ENCODE measurements at places on chromosomes 5 and 9.

DNA sequence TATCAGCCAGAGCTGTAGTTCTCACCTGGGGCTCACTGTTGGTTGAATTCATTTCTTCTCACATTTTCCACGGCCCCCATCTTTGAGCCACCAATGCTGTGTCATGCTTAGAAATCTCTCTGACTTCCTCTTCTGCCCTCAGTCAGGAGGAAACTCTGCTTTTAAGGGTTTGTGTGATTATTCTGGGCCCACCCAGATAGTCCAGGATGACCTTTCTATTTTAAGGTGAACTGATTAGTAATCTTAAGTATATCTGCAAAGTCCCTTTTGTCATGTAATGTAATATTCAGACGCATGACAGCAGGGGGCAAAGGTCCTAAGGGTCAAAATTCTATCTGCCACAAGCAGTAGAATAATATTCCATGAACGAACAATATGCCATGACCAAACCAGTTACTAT lies 88.4 kb downstream of the AK8 start:
- no peak for DNase-seq

DNA sequence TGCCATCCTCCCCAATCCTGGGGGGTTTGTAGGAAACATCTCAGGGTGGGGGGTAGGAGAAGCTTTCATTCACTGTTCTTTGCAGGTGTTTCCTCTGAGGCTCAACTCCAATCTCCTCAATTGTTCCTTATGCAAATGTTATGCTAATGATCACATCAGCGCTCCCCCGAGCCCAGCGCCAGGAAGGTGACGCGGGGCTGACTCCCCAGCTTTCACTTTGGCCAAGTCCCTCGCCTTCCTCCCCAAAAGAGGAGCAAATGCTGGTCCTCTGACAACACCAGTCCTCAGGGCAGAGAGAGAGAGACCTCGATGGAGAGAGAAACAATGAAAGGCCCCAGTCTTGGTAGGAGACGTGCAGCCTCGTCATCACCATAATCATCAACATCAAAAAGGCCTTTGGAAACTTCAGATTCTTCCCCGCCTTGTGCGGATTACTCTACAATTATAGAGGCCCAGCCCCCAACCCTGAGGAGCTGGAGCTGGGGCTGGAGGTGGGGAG lies 39.1 kb downstream of the PCDH1 start:
- no peak for DNase-seq

- no peak for DNase-seq
These were observed 53.0 kb downstream of the NIM1K start for GRCh38 chr5:43244823-43245565.

DNA sequence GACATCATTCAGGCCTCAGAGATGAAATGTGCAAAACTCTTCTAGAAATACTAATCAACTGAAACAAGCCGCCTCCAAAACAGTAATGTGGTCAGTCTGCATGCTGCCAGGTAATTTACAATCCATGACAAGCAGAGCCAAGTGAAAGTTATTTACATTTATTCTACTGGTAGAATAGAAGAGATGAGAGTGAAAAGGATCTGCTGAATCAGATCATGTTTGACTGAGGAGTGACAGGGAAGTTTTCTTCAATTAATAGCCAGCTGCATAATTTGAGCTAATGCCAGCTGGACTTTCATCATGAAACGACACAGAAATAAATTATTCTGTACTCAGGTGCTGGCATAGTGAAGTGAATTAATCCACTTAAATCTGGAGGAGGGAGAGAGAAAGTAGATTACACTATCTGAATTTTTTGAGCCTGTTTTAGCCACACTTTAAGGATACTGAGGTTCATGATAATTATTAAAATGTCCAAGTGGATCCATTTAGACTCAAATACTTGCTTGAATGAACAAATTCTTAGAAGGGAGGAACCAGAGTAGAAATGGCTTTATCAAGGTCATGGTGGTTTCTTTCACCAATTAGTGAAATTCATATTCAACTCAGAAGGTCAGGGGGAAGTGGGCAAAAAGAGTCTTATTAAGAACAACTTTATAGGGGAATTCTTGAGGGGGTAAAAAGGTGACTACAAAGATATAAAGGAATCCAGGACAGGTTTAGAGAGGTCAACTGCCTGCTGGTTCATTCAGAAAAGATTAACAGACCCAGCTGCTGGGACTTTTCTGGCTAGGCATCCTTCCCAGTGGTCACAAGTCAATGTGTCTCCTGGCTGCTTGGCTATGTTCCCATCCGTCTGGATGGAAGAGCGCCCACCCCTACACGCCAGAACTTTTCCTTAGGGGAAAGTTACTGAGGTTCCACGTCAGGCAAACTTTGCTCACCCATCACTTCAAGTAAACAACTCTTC lies 350.4 kb downstream of the PDE4D start:
- DNase-seq: peak; percentile 71

GRCh38 chr5:96997265-96997859 lies 61.5 kb downstream of the LNPEP start:
- peak; percentile 46 for DNase-seq

Measured in A172 (cell line).